ENCODE measurements at places on chromosomes 7 and 10. TPM values are rescaled to one million over a fixed set of nuclear protein-coding genes. Genes with fewer than 3 reads are reported as not detected.
A peak's percentile ranks its signal among the peaks of the same experiment; 100 is the strongest.

DNA sequence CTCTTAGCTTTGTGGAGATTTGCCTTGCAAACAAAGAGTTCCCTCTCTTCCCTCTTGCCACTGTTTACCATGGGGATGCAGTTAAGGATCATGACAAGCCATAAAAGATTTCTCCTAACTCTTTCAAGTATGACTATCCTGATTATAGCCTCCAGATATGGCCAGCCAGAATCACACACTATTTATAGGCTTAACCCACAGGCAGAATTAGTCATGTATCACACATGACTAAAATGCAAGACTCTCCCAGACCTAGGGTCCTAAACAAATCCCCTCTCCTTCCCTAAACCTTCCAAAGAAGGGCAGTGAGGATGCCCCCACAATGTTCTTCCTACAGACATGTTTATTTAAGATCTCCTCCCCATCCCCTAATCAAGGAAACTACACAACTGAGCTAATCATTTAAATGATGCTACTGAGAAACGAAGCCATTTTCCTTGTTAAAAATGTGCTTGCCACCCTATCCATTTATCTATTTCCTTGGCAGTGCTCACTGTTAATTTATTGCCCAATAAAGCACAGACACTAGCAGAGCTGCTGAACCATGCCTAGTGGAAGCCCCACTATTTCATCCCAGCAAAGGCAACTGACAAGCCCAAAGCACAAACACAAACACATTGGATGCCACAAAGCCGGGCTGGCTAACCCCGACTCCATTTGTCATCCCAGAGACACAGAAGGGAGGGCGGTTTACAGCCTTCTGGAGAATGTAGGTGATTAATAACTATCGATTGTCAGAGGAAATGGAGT, 363.4 kb downstream of the KCNMA1 start:
- H3K4me3 ChIP-seq = no peak overlapping the region
- H3K36me3 ChIP-seq = no peaks in the 10 kb centered on the region
- H3K27me3 ChIP-seq = no peaks in the 10 kb centered on the region

DNA sequence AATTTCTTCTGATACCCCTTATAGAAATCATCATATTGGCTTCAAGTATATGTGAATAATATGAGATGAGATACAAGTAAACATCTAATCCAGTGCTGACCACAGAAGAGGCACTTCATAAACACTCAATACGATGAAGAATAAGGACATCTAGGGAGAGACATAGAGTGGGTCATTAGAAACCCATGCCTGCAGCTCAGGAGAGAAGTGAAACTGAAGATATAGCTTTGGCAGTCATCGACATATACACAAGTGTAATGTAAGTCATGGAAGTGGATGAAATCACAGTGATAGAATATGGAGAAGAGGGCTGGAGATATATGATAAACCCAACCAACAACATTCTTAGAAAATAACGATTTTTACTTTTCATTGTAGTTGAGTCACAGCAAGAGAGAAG, 665.0 kb downstream of the PARD3 start:
- DNase-seq = no peak
- no peaks in the 10 kb centered on the region for H3K27me3 ChIP-seq
- no peaks in the 10 kb centered on the region for H3K36me3 ChIP-seq
- no peak overlapping the region for H3K4me3 ChIP-seq
- no peak overlapping the region for H3K27ac ChIP-seq

- H3K27me3 ChIP-seq = peaks cover 12% of the 10 kb centered on the region
- peak overlapping the region; percentile 49 for H3K4me3 ChIP-seq
- DNase-seq = peak; percentile 89
These were observed 5.5 kb downstream of the ELOVL3 start for GRCh38 chr10:102231357-102232318.

GRCh38 chr10:116490028-116490662, 55.6 kb upstream of the PNLIP start:
- H3K36me3 ChIP-seq = no peaks in the 10 kb centered on the region
- H3K27me3 ChIP-seq = no peaks in the 10 kb centered on the region
- no peaks in the 10 kb centered on the region for H3K4me1 ChIP-seq
- H3K4me3 ChIP-seq = no peak overlapping the region

- no peaks in the 10 kb centered on the region for H3K27me3 ChIP-seq
- no peaks in the 10 kb centered on the region for H3K4me1 ChIP-seq
- no peak overlapping the region for H3K27ac ChIP-seq
- no peaks in the 10 kb centered on the region for H3K36me3 ChIP-seq
These were observed 696.3 kb upstream of the C7orf33 start for GRCh38 chr7:147894271-147894670.

DNA sequence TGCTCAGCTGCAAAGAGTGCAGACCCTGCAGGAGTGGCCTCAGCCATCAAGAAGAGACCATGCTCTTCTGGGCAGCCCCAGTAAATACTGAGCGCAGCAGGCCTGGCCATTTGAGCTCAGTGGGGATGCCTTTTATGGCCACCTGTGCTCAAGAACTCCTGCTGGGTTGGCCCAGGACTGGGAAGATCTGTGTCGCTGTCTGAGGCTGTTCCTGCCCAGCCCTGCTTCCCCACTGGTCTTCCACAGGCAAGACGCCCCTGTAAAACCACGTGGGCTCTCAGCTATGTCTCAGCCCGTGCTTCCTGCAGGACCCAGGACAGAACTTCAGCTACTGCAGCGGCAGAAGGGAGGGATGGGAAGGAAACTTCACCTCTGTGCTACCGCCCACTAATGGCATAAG, 10.5 kb upstream of the PPIF start:
- no peak overlapping the region for H3K27ac ChIP-seq
- no peaks in the 10 kb centered on the region for H3K4me1 ChIP-seq
- no peaks in the 10 kb centered on the region for H3K36me3 ChIP-seq

DNA sequence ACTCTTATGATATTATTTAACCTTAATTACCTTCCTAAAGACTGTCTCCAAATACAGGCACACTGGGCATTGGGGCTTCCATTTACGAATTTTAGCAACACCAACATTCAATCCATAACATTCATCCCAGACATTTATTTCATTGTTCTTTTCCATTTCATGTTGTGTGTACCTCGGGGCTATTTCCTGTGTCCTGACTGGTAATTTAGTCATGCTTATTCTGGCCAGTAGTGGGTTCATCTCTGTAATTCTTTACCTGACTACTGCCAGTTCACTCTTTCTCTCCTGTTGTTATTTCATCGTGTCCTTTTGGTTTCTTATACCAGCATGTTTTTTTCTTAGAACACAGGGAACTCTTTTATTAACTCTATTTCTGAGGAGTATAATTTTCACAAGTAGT, 225.7 kb downstream of the PLXDC2 start:
- no peak overlapping the region for H3K4me3 ChIP-seq
- no peaks in the 10 kb centered on the region for H3K4me1 ChIP-seq
- H3K27me3 ChIP-seq = no peaks in the 10 kb centered on the region
- no peak for DNase-seq
- no peak overlapping the region for H3K27ac ChIP-seq

- DNase-seq = no peak
- no peaks in the 10 kb centered on the region for H3K36me3 ChIP-seq
- H3K4me1 ChIP-seq = peaks cover 18% of the 10 kb centered on the region
- peak overlapping the region; percentile 50 for H3K27ac ChIP-seq
- H3K27me3 ChIP-seq = no peaks in the 10 kb centered on the region
These were observed 173.9 kb upstream of the GRB10 start for GRCh38 chr7:50956522-50957155.

DNA sequence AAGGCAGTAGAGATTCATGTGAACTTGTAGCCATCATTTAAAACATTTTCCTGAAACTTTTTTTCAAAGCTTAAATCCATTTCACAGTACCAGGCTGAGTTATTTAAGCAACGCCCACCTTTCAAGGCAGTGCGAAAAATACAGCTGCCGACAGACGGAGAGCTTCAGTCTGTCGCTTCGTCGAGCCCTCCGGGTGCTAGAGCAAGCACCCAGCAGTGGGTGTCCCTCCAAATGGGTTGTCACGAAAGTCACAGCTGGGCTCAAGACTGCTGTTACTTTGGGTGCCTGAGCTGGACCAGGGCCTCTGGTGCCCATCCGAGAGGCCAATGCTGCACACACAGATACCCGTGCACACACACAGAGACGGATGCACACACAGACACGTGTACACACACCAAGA, 135.6 kb downstream of the TCERG1L start:
- H3K27me3 ChIP-seq = no peaks in the 10 kb centered on the region
- no peak overlapping the region for H3K4me3 ChIP-seq
- H3K36me3 ChIP-seq = no peaks in the 10 kb centered on the region

DNA sequence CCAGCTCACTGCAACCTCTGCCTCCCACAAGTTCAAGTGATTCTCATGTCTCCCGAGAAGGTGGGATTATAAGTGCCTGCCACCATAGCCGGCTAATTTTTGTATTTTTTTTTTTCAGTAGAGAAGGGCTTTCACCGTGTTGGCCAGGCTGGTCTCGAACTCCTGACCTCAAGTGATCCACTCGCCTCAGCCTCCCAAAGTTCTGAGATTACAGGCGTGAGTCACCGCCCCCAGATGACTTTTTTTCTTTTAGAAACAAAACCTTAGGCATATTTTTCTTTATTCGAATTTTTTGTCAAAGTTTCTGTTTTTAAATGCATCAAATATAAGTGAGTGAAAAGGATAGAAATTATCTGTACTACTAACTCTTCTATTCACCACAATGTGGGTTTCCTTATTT, 113.1 kb downstream of the LRRC4 start:
- no peaks in the 10 kb centered on the region for H3K36me3 ChIP-seq
- H3K27me3 ChIP-seq = no peaks in the 10 kb centered on the region
- no peaks in the 10 kb centered on the region for H3K4me1 ChIP-seq
- H3K27ac ChIP-seq = no peak overlapping the region
- no peak for DNase-seq

GRCh38 chr10:9311702-9312499, 1257.4 kb downstream of the GATA3 start:
- H3K27me3 ChIP-seq = no peaks in the 10 kb centered on the region
- no peak overlapping the region for H3K27ac ChIP-seq
- H3K4me3 ChIP-seq = no peak overlapping the region
- no peak for DNase-seq

KIAA1217 gene
- total RNA-seq = 28.2 TPM

GRB10 gene
- total RNA-seq = 60.2 TPM

LIPN gene
- total RNA-seq = 1.0 TPM

SFRP4 gene
- total RNA-seq = under 0.01 TPM

PWWP2B gene
- 32.1 TPM for total RNA-seq

LRMDA gene
- 24.1 TPM for total RNA-seq

Data from upper lobe of left lung (tissue), 6 donors.